DMS79 treated with DMSO at 0.1 percent for 48 hours (cell line): ENCODE measurements at places on chromosomes 11 and 22.

DNA sequence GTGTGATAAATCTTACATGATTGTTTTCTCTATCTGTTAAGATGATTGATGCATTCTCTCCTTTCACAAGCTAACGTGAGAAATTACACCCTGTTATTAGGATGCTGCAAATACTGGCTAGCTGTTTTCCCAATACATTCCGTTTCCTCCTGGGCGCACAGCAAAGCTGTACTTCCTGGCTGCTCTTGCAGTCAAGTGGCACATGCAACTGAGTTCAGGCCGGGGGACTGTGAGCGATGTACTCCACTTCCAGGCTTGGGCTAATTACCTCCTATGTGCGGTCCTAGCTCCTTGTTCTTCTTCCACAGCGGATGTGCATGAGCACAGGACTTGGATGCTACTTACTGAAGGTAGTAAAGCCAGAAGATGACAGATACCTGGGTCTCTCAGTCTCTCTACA lies 234.9 kb upstream of the SESN3 start:
- DNase-seq: no peak

GRCh38 chr22:41910050-41911000 lies 4.5 kb downstream of the SHISA8 start:
- DNase-seq: no peak

DNA sequence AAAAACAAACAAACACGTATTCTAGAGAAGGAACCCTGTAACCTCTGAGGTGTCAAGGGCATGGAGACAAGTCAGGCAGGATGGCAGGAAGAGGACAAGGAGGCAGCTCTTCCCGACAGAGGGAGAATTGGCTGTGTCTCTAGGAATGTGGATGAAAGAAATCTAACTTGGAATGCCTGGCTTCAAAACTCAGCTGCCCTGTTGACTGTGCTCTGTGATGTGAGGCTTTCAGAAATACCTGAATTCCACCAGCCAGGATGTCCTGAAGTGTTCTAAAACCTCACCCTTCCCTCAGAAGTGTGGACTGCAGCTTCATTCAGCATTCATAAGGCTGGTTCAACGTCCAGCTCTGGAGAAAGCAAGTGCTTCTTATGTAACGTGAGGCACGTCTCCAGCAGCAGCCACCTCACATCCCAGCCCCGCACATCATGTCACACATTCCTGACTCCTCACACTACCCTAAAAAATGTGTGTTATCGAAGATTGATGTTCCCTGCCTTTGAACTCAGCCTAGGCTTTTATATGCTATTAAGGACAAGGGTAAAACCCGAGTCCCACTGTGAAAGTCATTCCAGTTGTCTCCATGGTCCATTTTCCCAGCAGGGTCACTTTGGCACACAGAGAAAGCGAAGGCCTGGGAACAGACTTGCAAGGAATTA lies 398.9 kb downstream of the ETS1 start:
- DNase-seq: no peak

- DNase-seq: no peak
Measured at GRCh38 chr11:106471276-106471675, 393.8 kb downstream of the AASDHPPT start.

- no peak for DNase-seq
Measured at GRCh38 chr11:26330262-26330661, 1.7 kb upstream of the ANO3 start.
